ENCODE measurements at places on chromosomes 6 and 20. TPM values are rescaled to one million over a fixed set of nuclear protein-coding genes. Genes with fewer than 3 reads are reported as not detected.

MYH7B gene
- total RNA-seq: 0.41 TPM

DNA sequence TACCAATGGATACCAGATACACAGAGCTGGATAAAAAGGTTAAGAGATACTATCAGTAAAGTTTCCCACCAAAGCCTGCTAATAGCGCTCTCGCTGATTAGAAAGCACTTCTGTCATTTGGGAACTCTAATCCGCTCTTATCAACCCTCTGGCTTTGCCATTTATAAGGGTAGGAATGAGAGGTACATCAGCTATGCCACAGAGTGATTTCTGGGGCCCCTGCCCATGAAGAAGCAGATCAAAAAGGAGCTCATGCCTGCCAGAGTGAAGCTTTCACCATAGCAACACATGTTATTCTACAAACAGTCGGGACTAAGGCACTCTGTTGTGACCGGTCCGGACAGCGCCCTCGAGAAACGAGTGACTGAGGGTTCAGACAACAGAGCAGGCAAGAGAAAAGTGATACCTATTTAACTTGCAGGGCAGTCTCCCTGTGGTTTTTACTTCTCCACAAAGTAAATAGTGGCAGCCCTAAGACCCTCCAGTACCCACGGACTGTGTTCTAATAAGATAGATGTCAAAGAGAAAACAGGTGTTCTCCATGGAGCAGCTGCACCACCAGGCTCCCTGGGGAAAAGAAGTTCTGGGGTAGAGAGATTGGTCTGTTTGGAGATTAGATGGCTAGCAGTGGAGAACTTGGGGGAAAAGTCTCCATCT, 5.6 kb downstream of the TRAM2 start:
- H3K4me3 ChIP-seq: no peak overlapping the region
- peak overlapping the region; percentile 54 for H3K27ac ChIP-seq
- peaks cover 74% of the 10 kb centered on the region for H3K4me1 ChIP-seq
- H3K27me3 ChIP-seq: no peaks in the 10 kb centered on the region

- no peak for DNase-seq
- no peaks in the 10 kb centered on the region for H3K4me1 ChIP-seq
- H3K4me3 ChIP-seq: no peak overlapping the region
- H3K27ac ChIP-seq: no peak overlapping the region
- H3K27me3 ChIP-seq: no peaks in the 10 kb centered on the region
- no peaks in the 10 kb centered on the region for H3K36me3 ChIP-seq
These were observed 24.7 kb downstream of the FNDC1 start for GRCh38 chr6:159193923-159194322.

DUSP22 gene
- 61.0 TPM for total RNA-seq

DNA sequence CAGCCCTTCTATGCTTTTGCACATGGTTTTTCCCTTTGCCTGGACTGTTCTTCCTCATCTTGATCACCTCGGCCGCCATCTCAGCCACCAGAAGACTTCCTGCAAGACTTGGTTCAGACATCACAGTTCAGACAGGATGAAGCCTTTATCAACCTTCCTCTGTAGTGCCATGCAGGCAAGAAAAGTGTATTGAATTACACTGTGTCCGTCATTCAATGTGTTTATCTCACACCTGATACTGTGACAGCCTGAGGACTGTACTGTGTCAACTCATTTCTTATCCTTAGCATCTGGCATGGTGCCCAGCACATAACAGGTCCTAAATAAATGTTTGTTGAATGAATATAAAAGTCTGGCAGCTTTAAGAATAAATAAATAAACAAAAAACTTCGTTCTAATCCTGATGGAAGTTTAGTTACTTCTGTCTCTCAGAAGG, 133.3 kb upstream of the MAN1A1 start:
- H3K27ac ChIP-seq: no peak overlapping the region
- H3K4me3 ChIP-seq: no peak overlapping the region
- DNase-seq: no peak
- H3K36me3 ChIP-seq: no peaks in the 10 kb centered on the region
- H3K4me1 ChIP-seq: peaks cover 13% of the 10 kb centered on the region

OPRL1 gene
- 0.32 TPM for total RNA-seq

DNA sequence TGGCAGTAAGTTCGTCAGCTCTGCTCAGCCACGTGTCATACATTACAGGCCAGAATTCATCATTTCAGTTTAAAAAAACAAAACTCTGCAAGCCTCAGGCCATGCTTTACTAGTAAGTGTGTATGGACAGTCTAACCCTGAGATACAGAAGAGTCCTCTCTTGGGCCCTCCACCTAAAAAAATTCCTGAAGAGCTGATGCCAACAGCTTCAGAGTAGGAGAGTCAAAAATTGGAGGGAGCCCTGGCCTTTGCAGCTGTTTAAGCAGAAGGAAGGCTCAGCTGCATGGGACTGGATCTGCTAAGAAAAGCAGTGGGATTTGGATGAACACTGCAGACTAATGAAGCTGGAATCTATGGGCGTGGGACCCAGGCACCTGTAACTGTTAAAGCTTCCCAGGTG, 47.2 kb upstream of the FAM8A1 start:
- no peak for DNase-seq
- no peaks in the 10 kb centered on the region for H3K4me1 ChIP-seq
- no peaks in the 10 kb centered on the region for H3K27me3 ChIP-seq
- no peak overlapping the region for H3K27ac ChIP-seq
- no peaks in the 10 kb centered on the region for H3K36me3 ChIP-seq
- H3K4me3 ChIP-seq: no peak overlapping the region

DNA sequence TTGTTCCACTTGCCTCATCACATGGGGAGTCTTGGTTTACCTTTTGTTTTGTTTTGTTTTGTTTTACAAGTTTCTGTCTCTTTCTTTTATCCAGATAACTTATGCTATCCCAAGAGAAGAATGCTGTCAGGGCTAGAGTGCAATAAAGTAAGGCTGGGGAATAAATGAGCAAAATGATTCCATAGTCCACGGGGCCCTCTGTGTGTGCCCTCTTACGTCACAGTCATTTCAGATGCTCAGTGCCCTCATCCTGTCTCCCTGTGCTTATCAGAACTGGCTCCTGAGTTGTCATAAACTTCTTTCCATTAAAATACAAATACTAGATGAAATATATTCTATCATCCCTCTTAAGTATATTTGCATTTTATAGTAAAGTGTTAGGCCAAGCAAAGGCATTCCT, 30.8 kb upstream of the ENPP1 start:
- no peaks in the 10 kb centered on the region for H3K27me3 ChIP-seq
- H3K27ac ChIP-seq: no peak overlapping the region
- no peaks in the 10 kb centered on the region for H3K36me3 ChIP-seq
- no peak overlapping the region for H3K4me3 ChIP-seq
- DNase-seq: peak; percentile 57
- H3K4me1 ChIP-seq: peaks cover 6% of the 10 kb centered on the region

GRCh38 chr20:47818016-47818415, 32.7 kb upstream of the SULF2 start:
- no peak for DNase-seq
- no peak overlapping the region for H3K27ac ChIP-seq
- H3K4me1 ChIP-seq: no peaks in the 10 kb centered on the region

OR2W1 gene
- not detected for total RNA-seq

- no peak for DNase-seq
- H3K4me1 ChIP-seq: no peaks in the 10 kb centered on the region
- H3K27me3 ChIP-seq: no peaks in the 10 kb centered on the region
- no peaks in the 10 kb centered on the region for H3K36me3 ChIP-seq
These were observed 270.2 kb upstream of the TFAP2D start for GRCh38 chr6:50443144-50443543.

- no peak overlapping the region for H3K4me3 ChIP-seq
- H3K4me1 ChIP-seq: no peaks in the 10 kb centered on the region
- H3K36me3 ChIP-seq: no peaks in the 10 kb centered on the region
- no peaks in the 10 kb centered on the region for H3K27me3 ChIP-seq
- no peak overlapping the region for H3K27ac ChIP-seq
These were observed 84.3 kb downstream of the WDR27 start for GRCh38 chr6:169617562-169617961.

DNA sequence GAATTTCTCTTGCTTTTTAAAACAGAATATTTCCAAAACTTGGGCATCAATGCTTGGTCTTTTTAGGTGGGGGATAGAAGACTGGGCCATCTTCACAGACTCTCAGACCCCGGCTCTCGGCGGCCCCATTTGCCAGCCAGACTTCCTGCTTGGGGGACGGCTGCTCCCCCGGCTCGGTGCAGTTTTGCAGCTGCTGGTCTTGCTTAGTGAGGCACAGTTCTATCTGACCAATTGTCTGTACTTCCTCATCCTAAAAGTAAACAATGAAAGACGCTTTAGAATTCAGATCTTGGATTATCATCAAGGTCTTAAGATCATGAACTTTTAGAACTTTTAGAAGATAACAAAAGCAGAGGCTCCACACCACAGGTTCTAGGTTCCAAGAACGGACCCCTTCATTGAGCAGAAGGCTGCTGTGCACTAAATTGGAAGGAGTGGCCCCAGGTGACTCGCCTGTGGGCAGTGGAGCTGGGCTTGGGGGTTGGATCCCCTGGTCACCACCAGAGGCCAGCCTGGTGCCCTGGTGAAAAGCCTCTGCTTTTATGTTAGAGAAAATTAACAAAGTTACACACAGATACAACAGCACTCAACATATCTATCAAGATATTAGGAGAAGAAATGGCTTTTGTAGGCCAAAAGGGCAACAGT, 26.7 kb downstream of the RNASET2 start:
- no peaks in the 10 kb centered on the region for H3K36me3 ChIP-seq
- H3K4me3 ChIP-seq: no peak overlapping the region
- no peaks in the 10 kb centered on the region for H3K27me3 ChIP-seq
- no peak overlapping the region for H3K27ac ChIP-seq

GRCh38 chr6:112062966-112063365, 9.1 kb downstream of the CCN6 start:
- H3K4me1 ChIP-seq: no peaks in the 10 kb centered on the region
- H3K36me3 ChIP-seq: no peaks in the 10 kb centered on the region
- no peaks in the 10 kb centered on the region for H3K27me3 ChIP-seq
- H3K4me3 ChIP-seq: no peak overlapping the region

DNA sequence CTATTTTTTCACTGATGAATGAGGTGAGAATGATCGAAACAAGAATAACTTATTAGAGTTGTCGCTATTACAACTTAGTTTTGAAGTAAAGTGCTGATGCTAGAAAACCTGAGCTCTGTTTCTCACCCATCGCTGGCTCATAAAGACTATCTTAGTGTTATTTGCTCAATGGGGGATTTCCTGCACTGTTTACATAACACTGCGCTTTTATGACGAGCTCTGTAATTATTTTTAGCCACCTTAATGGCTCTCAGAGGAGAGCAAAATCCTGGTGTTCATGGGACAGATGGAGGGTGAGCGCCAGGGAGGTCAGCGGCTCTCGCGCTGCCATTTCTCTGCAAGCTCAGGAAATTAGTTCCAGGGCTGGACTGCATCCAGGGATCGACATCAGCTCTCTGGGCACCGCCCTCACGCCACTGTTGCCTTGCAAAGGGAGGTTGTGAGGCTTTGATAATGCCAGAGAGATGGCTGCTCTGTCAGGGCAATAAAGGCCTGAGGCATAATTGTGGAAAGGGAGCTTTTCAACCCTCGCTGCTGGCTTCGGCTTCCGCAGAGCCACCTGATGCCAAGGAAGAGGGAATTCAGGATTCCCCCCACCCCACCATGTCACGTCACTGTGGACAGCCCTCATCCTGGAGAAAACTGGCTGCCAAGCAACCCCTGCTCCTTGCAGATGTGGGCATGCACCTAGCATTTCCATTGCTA, 72.0 kb downstream of the DACT2 start:
- no peak overlapping the region for H3K4me3 ChIP-seq
- H3K36me3 ChIP-seq: no peaks in the 10 kb centered on the region
- peak; percentile 72 for DNase-seq
- H3K4me1 ChIP-seq: peaks cover 10% of the 10 kb centered on the region
- peak overlapping the region; percentile 38 for H3K27ac ChIP-seq

DNA sequence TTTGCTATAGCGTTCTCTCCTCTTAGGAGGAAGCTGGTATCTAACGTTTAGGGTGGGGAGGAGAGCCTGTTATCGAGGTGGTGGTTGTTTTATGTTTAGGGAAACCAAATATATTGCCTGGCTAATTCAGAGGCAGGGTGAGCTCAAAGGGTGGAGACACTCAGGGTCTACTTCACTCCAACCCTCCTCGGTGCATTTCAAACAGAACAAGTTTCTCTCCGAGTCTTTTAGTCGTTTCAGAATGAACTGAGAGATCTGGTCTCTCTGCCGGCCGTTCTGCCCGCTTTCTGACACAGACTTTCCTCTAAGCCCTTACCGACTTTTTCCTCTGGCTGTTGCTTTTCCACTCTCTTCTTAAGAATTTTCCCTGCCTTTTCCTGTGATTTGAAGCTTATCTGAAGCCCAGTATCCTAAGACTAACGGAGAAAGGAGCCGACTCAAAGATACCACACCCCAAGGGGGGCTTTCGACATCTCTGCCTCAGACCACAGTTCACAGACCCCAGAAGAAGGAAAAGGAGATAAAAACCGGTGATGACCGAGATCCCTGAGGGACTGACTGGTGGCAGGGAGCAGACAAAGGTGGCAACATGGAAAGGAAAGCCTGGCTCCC, 865 bp downstream of the STK38 start:
- H3K4me1 ChIP-seq: peaks cover 32% of the 10 kb centered on the region
- peak overlapping the region; percentile 99 for H3K27ac ChIP-seq

- H3K27ac ChIP-seq: no peak overlapping the region
- H3K27me3 ChIP-seq: no peaks in the 10 kb centered on the region
- no peaks in the 10 kb centered on the region for H3K4me1 ChIP-seq
These were observed 692.0 kb downstream of the DHX35 start for GRCh38 chr20:39654171-39654570.

LHFPL5 gene
- total RNA-seq: not detected

- no peaks in the 10 kb centered on the region for H3K36me3 ChIP-seq
- no peaks in the 10 kb centered on the region for H3K4me1 ChIP-seq
- no peak for DNase-seq
- no peak overlapping the region for H3K4me3 ChIP-seq
These were observed 1078.4 kb downstream of the KIF16B start for GRCh38 chr20:15494851-15495250.

DNA sequence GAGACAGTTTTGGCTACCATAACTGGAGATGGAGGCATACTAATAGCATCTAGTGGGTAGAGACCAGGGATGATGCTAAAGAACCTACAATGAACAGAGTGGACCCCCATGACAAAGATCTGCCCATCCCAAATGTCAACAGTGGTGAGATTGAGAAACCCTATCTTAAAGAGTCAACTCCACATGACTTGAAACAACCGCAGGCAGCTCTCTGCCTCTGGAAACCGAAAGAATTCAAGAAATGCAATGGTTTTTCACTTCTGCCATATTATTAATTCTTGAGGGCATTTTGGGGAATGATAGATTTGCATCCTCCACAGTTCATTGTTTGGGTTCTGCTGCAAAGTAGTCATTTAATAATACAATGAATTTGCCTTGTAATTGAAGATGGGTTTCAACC, 463.4 kb downstream of the MAFB start:
- DNase-seq: no peak
- no peak overlapping the region for H3K4me3 ChIP-seq
- H3K27ac ChIP-seq: no peak overlapping the region
- H3K27me3 ChIP-seq: no peaks in the 10 kb centered on the region
- H3K4me1 ChIP-seq: no peaks in the 10 kb centered on the region

DNA sequence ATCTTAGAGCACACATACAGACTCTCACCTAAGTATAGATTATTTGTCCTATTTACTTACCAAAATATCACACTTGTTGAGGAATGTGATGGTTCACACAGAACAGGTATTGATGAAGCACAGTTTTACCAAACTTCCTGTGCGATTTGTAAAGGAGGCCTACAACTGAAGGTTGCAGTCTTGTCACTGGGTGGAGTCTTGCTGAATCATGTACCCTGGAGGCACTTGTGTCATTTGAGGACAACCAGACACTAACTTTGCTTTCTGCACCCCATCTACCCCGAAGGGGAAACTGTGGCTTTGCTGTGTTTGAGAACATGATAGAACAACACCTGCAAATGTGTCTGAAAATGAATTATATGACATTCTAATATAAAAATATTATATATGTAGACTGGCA, 32.4 kb upstream of the HINT3 start:
- H3K4me3 ChIP-seq: no peak overlapping the region
- no peak overlapping the region for H3K27ac ChIP-seq

GRCh38 chr6:14079971-14080370, 37.6 kb upstream of the CD83 start:
- DNase-seq: no peak
- peaks cover 5% of the 10 kb centered on the region for H3K4me1 ChIP-seq
- H3K36me3 ChIP-seq: no peaks in the 10 kb centered on the region
- no peak overlapping the region for H3K4me3 ChIP-seq
- H3K27me3 ChIP-seq: no peaks in the 10 kb centered on the region
